ENCODE measurements at places on chromosomes 7 and 10.

DNA sequence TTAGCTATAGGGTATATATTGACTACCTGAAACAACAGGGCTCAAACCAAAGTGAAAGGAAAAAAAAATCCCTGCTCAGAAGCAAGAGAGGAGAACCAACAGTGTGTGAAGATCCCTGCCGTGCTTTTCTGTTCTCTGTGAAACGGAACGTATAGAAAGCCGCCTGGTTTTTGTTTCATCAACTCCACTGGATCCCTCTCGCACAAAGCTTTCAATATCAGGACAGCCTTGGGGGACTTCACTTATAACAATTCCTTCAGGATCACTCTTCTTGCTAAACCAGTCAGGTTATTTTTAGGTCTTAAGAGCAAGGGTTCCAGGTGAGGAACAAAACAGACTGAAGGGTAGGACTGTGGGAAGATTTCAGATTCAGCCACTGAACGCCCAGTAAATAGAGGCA is 151.1 kb upstream of the CACNA2D1 start:
- DNase-seq, result no peak

- no peak for DNase-seq
Measured at GRCh38 chr10:125857185-125857760, 23.8 kb downstream of the DHX32 start.

DNA sequence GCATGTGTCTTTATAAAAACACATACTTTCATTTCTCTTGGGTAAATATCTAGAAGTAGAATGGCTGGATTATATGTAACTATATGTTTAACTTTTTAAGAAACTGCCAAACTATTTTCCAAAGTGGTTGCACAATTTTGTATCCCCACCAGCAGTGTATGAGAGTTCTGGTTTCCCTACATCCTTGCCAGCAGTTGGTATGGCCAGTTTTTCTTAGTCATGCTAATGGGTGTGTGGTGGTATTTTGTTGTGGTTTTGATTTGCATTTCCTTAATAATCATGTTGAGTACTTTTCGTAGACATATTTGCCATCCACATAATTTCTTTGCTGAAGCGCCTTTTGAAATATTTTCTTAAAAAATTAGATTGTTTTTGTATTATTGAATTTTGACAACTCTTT is 60.3 kb downstream of the NEUROG3 start:
- DNase-seq, result no peak

- DNase-seq, result no peak
Measured at GRCh38 chr7:13749636-13750035, 239.8 kb downstream of the ETV1 start.

GRCh38 chr7:38394660-38395059 is 121.2 kb upstream of the TARP start:
- DNase-seq, result no peak

DNA sequence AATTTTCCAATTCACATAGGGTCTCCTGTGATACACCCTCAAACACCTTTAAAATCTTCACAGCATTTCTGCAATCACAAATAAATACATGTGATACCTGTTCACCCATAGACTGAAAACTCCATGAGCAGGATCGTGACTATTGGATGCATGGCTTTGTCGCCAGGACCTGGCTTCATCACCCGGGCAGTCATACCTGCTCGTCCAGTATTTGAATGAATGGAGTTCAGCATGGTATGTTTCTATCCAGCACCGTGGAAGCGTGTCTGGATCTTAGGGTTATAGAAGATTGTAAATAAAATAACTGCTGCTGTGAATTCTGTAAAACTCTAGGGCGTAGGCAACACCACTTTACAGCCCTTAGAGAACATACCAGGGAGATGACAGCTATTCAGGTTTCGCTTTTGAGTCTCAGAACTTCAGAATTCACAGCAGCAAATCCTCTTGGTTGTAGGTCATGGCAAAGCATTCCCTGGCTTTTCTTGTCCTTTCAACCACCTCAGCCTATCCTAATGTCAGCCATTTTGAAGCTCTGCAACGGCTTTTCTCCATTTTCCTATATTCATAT is 47.4 kb upstream of the USP6NL start:
- no peak for DNase-seq

DNA sequence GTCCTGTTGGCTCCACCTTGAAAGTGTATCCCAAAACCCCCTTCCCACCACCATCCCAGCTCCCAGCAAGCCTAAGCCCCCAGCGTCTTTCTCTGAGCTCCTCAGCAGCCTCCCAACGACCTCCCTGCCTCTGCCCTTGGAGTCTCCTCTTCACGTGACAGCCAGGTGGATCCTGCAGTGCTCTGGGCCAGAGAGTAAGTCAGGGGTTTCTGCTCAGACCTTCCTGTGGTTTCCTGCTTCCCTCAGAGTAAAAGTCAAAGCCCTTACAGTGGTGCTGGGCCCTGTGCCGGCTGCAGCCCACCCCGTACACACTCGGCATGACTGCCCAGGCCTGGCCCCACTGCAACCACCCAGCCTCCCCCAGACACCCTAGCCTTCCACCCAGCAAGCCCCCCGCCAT is 51.9 kb downstream of the OAT start:
- DNase-seq, result no peak

- DNase-seq, result no peak
Measured at GRCh38 chr7:47556511-47557180, 25.3 kb downstream of the TNS3 start.

DNA sequence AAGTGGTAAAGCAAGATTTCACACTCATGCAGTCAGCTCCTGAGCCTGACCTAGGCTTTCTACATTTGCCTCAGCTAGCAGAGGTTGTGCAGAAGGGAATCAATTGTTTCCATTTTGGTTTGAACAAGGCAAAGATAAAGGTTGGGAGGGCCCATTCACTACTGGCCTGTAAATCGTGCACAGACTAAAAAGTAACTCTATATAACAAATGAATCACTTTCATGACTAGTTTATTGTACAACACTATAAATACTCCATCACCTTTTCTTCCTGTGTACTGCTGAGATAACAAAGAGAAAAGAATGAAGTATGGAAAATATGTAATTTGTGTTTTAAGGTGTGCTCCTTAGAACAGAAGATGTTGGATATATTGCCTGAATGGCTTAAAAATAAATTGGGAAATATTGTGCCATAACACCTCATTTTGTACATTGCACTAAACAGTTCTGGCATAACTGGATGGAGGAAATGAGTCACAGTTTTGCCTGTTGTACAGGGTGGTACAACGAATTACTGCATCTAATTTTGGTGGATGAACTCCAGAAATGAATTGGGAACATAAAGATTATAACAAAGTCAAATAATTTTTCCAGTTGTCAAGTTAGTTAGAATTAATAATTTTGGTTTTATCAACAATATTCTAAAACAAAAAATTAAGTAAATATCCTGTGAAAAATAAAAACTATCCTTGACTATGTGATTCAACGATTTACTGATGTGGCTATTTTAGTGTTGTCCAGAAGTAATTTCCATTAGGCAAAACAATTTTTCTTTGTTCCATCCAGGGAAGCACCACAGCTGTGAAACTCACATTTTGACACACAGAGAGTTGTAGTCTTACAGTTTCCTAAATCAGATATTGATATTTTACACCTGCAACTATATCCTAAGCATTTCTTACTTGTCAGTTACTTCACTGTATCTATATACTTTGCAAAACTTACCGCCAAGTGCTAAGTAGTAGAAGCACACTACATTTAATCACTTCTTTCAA is 18.0 kb downstream of the SEMA3C start:
- DNase-seq, result no peak

DNA sequence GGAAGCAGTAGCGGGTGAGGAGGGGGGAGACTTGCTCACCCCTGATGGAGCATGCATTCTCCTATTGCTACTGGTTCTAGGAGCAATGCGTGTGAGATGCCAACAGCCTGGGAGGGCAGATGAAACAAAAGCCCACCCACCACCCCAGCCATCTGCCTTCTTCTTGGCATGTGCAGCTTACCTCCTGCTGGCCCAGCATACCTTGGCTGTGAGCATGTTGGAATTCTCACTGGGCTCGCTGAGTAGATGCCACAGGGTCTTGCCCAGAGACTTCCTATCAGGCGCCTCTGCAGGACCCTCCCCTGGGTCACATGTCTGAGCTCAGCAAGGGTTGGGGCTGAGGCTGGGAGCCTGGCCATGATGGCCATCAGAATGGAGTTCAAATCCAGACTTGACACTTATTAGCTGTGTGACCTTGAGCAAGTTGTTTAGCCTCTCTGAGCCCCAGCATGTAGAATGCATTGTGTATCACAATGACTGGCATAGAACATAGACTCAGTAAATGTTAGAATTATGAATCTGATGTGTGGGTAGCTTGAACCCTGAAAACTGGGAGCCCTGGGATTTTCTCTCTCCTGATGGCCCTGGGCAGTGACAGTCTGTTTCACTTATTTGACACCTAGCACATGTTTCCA is 38.2 kb downstream of the CDH23 start:
- no peak for DNase-seq

- DNase-seq, result no peak
Measured at GRCh38 chr7:50156706-50157105, 63.7 kb upstream of the ZPBP start.

DNA sequence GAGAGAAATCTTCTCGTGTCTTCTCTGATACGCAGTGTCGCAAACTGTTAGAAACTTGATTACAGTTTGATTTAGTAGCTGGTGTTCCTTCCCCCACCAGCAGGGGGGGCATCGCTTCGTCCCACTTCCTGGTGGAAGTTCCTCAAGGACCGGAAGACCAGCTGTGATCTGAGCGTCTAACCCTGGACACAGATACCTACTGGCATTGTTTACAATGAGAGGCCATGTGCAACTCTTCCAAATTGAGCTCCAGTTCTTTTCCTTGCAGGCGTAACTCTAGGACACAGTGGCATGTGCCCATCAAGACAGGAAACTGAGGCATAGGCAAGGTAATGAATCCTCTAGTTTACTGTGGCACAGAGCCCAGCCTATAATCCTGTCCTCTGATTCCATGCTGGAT is 219.0 kb downstream of the CCDC3 start:
- DNase-seq, result peak; percentile 14

GRCh38 chr7:14229047-14229446 is 239.6 kb upstream of the ETV1 start:
- DNase-seq, result no peak

DNA sequence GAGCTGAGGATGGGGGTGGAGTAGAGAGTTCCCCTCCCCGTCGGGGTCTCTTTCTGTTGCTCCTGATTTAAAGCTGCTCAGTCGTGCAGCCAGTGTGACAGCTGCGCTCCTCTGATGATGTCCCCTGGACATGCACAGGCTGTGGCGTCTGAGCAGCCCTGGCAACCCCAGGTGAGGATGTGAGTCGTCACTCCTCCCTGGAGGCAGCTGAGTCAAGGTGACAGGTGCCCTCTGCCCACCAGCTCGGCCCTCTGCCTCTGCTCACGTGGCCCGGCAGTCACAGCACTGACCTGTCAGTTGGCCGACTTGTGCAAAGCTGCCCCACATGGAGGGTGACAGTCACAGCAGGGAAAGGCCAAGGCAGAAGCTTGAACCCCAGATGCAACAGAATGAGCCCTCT is 33.9 kb downstream of the ANXA8 start:
- no peak for DNase-seq

DNA sequence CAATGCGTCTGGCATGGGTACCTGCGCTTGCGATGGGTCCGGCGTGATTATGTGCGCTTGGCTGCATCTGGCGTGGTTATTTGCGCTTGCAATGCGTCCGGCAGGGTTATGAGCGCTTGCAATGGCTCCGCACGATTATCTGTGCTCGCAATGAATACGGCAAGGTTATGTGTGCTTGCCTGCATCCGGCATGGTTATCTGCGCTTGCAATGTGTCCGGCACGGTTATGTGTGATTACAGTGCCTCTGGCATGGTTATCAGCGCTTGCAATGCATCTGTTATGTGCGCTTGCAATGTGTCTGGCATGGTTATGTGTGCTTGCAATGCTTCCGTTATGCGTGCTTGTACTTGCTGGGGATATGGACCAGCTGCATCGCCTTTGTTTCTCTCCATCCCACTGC is 37.7 kb downstream of the RBAK start:
- no peak for DNase-seq

- no peak for DNase-seq
Measured at GRCh38 chr10:97101166-97101940, 84.4 kb downstream of the SLIT1 start.

GRCh38 chr7:131753620-131754222 is 197.3 kb upstream of the PODXL start:
- DNase-seq, result no peak

DNA sequence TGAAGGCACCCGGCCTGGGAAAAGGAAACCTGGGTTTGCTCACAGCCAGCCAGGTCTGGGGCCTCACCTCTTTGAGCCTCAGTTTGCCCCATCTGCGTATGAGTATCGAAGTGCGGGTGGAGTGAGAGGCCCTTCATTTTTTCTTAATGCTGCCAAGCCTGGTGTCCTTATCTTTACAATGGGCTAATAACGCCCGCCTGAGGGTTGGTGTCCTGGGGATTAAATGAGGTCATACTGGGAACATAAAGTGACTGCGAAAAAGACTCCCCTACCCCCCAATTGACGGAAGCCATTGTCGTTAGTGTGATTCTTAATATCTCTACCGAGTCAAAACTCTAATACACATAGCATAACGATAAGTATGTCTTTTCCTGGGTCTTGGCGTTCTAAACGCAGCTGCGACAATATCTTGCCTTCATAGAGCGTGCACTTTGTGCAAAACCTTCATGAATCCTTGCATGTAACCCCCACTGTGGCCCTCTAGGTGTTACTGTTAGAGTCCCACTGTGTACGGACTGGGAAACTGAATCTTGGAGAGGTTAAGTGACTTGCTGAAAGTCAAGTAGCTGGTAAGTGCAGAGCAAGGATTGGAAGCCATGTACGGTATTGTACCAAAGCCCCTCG is 11.4 kb upstream of the GRB10 start:
- DNase-seq, result no peak

GRCh38 chr10:48468130-48468790 is 136.6 kb downstream of the ARHGAP22 start:
- no peak for DNase-seq

DNA sequence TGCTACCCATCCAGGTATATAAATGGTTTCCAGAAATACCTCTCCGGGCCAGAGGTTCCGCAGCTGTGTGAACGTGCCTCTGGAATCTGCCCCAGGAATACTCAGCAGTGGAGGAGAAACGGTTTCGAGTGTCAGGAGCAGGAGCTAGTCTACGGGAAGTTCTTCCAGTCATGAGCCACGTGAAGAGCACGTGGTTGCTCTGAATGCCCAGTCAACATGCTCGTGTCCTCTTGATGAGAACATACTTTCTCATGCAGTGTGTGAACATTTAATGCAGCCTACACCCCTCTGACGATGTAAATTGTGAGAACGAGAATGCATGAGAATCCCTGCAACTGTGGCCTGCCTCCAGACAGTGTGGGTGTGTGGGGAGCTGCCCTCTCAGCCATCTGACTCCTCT is 277.0 kb upstream of the SHH start:
- DNase-seq, result no peak

All from stimulated activated CD4-positive, alpha-beta T cell treated with anti-CD3 and anti-CD28 coated beads, Interleukin-1b, Interleukin-23, amount 100 ng/mL, for 24 hours (primary cell).